ENCODE measurements at places on chromosomes 2 and 18. TPM values are rescaled to one million over a fixed set of nuclear protein-coding genes. Genes with fewer than 3 reads are reported as not detected.

NOL4 gene
- not detected for total RNA-seq

DNA sequence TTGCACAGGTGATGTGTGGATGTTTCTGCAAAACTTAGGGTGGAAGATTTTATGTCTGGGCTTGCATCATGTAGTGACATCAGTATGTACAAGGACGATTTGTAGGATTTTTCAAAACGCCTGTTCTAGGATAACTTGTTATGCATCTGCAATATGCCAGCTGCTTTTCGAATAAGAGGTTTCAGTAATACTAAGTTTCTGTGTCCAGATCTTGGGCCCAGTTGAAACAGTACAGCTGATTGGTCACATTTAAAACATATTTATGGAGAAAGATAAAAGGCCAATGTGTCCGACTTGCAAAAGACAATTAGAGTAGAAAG, 1.2 kb downstream of the PTPN4 start:
- DNase-seq = peak; percentile 63

DNA sequence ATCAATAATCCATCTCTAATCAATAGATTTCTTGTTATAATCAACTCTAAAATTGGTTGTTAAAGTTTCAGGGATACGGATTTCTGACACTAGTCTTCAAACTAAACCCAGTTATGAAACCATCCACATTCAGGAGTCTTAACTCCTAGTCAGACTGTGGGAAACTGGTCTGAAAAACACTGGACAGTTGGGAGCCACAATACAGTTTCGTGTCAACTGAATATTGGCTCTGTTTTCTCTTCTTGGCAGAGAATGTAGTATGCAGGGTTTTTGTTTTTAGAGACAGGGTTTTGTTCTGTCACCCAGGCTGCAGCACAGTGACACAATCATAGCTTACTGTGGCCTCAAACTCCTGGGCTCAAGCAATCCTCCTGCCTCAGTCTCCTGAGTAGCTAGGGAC, 123.1 kb downstream of the RTTN start:
- no peak for DNase-seq

RNF152 gene
- total RNA-seq = 3.3 TPM

- no peak for DNase-seq
Measured at GRCh38 chr2:113160962-113161361, 12.8 kb upstream of the PSD4 start.

Measured in osteoblast (primary cell).